ENCODE measurements at places on chromosomes 2 and 18.

- DNase-seq, result no peak
Measured at GRCh38 chr2:104863468-104864279, 9.8 kb downstream of the POU3F3 start.

- no peak for DNase-seq
Measured at GRCh38 chr2:176133389-176133788, 3.9 kb downstream of the HOXD8 start.

DNA sequence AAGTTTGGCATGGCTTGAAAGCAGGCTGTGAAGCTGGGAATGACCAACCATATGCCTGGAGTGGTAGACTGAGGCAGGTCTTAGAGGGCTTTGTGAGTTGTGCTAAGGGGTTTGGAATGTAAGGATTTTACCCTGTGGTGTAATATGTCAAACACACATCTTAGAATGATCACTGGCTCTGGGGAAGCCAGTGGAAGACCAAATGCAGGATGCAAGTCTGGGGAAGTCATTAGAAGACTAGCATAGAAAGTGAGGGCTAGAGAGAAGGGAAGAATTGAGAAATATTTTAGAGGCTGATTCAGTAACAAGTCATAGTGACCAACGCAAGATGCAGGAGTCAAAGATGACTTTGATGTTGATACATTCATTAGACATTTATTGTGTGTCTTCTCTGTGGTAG, 3.5 kb upstream of the FHOD3 start:
- no peak for DNase-seq

GRCh38 chr2:190378880-190379237, 29.3 kb upstream of the MFSD6 start:
- no peak for DNase-seq

DNA sequence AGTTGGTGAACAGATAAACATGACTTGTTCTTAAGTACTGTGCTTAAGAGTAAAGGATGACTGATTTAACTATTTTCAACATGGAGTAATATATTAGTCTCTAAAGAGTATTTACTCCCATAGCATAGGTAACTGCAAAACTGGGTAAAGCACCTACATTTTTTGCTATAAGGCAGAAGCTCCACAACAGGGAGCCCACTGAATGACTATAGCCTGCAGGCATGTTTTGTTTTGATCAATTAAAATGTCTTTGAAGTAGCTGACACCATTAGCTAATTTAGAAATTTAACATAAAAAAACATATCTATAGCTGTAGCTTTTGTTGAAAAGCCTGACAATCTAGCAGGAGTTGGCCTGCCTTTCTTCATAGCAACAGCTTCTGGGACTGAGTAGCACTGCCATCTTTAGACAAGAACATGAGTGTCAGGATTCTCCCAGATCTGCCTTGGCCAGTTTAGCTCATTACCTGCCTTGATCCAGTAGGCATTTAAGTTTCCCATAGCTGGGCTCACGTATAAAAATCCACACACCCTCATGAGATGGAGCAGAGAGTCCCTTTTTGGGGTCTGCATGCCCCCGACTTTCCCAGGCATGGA, 1935.1 kb upstream of the PIK3C3 start:
- no peak for DNase-seq

GRCh38 chr18:60585670-60586069, 213.1 kb upstream of the MC4R start:
- no peak for DNase-seq

DNA sequence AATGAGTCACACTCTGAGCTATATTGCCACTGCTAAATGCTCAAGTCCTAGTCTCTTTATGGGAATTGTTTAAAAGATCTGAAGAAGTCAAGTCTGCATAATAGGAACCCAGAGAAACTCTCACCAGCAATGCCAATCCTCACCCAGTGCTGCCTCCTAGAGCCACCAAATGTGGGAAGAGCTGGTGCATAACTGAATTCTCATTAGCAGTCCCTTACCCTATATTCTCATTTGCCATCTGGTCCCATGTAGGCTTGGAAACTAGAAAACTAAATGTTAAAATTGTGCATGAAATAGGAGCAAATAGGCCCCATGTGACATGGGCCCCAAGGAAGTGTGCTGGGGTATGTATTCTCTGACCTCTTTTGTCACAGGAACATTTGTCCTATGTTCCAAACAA, 224.4 kb upstream of the SMAD2 start:
- no peak for DNase-seq

- DNase-seq, result no peak
Measured at GRCh38 chr18:2410688-2411087, 160.6 kb downstream of the METTL4 start.

DNA sequence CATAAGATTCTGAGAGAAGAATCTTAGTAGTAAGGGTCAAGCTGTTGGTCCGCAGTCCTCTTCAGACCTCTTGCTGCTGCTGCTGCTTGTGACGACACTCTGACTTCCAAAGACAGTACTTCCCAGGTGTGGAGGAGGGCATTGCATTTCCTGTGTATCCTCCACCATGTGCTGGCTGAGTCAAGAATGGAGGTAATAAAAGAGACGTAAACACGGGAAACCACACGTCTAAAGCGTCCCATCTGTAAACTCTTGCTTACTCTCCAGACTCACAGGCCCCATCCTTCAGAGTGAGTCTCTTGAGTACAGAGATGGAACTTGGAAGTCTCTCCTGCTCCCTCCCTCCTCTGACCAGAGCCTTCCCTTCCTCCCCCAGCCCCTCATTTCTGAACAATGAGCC, 25.6 kb downstream of the KLHL29 start:
- DNase-seq, result no peak

DNA sequence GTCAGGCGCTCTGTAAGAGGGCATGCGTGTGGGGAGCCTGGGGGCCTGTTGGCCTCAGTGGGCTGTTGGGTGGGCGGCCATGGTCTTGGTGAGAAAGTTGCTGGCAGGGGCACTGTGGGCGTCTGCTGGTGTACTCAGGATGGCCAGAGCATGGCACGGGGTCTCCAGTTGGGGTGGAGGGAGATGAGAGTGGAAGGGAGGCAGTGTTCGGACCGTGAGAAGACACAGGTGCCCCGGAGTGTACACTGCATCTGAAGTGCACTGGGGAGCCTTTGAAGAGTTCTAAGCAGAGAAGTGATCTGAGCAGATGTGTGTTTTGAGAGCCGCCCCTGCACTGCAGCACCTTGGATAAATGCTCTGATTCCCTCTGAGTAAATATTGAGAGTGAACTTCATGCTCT, 150.8 kb downstream of the LDLRAD4 start:
- no peak for DNase-seq

GRCh38 chr18:58535340-58536201, 93.3 kb downstream of the ALPK2 start:
- DNase-seq, result no peak

DNA sequence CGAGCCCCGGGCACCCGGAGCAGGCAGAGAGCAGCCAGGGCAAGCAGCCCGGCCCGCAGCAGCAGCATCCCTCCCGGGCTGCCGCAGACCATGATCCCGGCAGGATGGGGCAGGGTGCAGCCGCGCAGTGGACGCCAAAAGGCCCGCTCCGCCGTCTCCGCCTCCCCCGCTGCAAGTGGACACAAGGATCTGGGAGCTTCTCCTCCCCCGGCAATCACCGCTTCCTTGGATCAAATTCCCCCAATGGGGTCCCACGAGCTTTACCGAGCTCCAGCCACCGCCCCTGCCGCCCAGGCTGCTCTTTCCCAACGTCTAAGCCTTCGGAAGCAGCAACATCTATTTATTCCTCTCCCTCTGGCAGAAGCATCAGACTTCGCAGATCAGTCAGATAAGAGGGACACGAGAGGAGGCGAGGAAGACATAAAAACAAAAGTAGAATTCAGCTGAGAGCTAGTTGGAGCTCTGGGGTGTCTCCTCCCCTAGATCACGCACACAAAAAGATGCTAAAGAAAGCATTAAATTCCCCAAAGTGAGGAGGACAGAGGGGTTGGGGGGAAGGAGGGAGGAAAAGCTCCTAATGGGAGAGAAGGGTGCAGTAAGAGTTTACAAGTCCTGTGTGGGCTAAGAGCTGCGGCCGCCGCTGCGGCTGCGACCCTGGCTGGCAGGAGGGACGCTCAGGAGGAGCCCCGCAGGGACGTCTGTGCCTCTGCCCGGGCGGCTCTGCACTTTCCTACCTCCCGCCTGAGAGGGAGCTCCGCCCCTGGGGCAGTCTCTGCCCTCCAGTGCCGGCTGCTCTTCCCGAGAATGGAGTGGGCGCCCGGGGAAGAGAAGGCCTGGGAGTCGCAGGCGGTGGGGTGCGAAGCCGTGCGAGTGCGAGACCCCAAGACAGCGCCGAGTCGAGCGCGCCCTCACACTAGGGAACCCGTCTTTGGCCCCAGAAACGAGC, at the start of gene FRZB:
TSS of gene FRZB (minus strand) at position 177 of the 946 bp plus-strand sequence. CDS start at position 92, 85 bp downstream.
- DNase-seq, result peak; percentile 3

- no peak for DNase-seq
Measured at GRCh38 chr2:10844097-10844496, 31.5 kb upstream of the PDIA6 start.

DNA sequence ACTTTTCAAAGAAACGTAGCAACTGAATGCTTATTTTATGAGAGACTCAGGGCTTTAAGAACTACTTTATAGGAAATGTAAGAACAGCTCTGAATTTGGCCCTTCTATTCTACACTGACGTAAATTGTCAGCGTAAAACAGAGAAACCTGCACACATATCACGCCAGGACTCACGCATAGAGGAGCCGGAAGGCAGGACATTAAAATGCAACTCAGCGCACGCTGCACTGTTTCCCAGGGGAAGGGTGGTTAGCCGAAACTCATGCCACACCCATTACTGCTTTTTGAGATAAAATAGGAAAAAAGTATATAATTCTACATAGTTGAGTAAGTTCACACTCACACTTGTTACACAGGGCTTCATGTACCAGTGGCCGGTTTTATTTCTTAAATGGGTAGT, 7.4 kb downstream of the TUBB6 start:
- no peak for DNase-seq
